ENCODE measurements at places on chromosomes 6 and 20. TPM values are rescaled to one million over a fixed set of nuclear protein-coding genes. Genes with fewer than 3 reads are reported as not detected.

GRCh38 chr6:114611696-114612095 is 268.9 kb upstream of the HS3ST5 start:
- no peak for DNase-seq
- no peaks in the 10 kb centered on the region for H3K4me1 ChIP-seq
- H3K27me3 ChIP-seq: no peaks in the 10 kb centered on the region
- H3K4me3 ChIP-seq: no peak overlapping the region

DNA sequence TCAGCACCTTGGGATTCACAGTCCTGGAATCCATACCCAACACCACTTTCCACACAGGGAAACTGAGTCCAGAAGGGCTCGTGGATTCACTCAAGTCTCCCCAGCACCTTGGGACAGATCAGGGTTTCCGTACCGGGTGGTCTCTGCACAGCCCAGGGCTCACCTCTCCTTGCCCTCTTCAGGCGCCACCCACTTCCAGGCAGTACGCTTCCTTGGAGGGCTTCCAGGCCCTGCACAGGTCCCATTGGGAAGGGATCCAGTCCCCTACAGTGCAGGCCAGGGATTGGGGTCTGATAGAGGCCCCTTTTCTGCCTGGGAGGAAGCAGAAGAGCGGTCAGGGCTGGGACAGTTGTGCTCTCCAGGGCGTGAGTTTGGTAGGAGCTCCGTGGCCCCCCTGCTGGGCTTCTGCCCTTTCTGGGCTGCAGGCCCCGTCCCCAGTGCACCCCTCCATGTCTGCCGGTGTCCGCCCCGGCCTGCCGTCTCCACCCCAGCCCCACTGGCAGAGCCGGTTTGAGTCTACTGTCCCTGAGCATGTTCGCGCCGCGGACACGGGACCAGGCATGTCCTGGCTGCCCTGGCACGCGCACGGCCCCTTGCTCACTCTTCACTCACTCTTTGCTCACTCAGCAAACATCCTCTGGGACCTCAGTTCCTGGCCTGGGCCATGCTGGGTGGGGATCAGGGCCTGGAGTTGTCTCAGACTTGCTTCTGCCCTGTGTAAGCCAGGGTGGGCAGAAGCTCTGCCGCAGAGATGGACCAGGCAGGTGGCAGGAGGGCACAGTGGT is 12.6 kb downstream of the SRC start:
- DNase-seq: no peak
- H3K4me1 ChIP-seq: peaks cover 44% of the 10 kb centered on the region
- H3K27me3 ChIP-seq: no peaks in the 10 kb centered on the region
- no peak overlapping the region for H3K27ac ChIP-seq
- no peaks in the 10 kb centered on the region for H3K36me3 ChIP-seq

GRCh38 chr6:21840428-21840827 is 246.9 kb downstream of the SOX4 start:
- H3K4me1 ChIP-seq: peaks cover 6% of the 10 kb centered on the region
- H3K4me3 ChIP-seq: no peak overlapping the region
- no peaks in the 10 kb centered on the region for H3K36me3 ChIP-seq
- H3K27me3 ChIP-seq: no peaks in the 10 kb centered on the region

DNA sequence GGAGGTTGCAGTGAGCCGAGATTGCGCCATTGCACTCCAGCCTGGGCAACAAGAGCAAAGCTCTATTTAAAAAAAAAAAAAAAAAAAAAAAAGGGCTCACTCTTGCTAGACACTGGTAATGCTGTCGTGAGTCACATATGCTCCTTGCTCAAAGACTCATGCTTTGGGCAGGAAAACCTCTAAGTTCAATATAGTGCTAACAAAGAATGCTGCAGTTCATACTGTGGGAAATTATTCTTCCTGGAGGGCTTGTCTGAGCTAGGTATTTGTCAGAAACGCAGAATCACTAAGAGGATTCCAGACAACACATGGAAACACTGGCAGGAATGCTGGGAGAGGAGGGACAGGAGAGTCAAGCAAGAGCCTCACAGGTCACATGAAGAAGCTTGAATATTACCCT is 2.3 kb upstream of the LYRM2 start:
- DNase-seq: no peak
- peaks cover 41% of the 10 kb centered on the region for H3K36me3 ChIP-seq
- H3K27me3 ChIP-seq: no peaks in the 10 kb centered on the region
- no peak overlapping the region for H3K27ac ChIP-seq
- H3K4me3 ChIP-seq: no peak overlapping the region
- peaks cover 21% of the 10 kb centered on the region for H3K4me1 ChIP-seq

DNA sequence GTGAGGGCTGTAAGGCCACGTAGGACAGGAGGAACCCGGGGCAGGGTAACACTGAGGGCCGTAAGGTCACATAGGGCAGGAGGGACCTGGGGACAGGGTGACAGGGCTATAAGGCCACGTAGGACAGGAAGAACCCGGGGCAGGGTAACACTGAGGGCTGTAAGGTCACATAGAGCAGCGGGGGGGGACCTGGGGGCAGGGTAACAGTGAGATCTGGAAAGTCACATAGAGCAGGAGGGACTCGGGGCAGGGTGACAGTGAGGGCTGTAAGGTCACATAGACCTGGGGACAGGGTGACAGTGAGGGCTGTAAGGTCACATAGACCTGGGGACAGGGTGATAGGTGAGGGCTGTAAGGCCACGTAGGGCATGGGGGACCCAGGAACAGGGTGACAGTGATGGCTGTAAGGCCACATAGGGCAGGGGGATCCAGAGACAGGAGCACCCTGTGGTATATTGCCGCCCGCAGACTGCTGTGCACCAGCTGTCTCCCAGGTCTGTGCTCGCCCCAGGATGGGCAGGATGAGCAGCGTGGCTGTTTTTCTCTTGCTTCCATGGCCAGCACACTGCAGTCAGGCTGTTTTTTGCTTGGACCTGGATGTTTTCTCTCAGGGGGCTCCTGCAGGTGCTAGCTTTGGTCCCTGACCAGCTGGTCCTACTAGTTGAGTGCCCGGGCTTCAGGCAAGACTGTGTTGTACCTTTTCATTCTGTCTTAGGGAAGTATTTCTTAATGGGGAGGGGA is 55.7 kb downstream of the SYTL3 start:
- H3K36me3 ChIP-seq: no peaks in the 10 kb centered on the region
- H3K4me1 ChIP-seq: peaks cover 35% of the 10 kb centered on the region
- peak overlapping the region; percentile 67 for H3K27ac ChIP-seq
- no peak for DNase-seq
- no peak overlapping the region for H3K4me3 ChIP-seq

CRIP3 gene
- 0.52 TPM for total RNA-seq

RSPH3 gene
- total RNA-seq: 12.4 TPM

Measured in left lung (tissue), 14 donors.